Activated T-cell treated with anti-CD3 and anti-CD28 coated beads, Interleukin-2, amount 50 U/mL, for 72 hours (primary cell): ENCODE measurements at places on chromosomes 7 and 10. TPM values are rescaled to one million over a fixed set of nuclear protein-coding genes. Genes with fewer than 3 reads are reported as not detected.

DNA sequence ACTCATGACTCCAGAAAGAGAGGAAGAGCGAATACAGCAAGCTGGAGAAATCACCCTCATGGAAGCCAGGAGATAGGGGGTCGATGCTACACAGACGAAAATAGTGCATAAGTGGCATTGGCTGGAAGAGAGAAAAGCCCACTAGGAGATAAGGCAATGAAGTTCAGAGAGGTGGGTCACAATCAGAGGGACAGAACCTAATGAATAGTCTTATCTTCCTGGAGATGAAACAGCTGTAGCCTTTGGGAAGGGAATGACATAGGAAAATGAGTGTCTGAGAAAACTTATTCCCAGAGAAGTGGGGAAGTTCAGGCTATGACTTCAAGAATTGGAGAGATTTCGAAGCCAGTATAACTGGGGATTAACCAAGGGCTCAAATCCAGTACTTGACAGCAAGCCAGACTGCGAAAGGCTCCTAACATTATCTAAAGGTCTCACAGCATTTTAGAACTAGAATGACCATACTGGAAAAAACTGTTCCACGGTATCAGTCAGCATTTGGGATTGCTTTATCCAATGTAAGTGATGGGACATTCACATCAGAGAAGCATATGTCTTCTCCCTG is 211.1 kb downstream of the ZNF365 start:
- H3K4me3 ChIP-seq: no peak overlapping the region
- peaks cover 17% of the 10 kb centered on the region for H3K27me3 ChIP-seq
- no peak for DNase-seq
- no peak overlapping the region for H3K27ac ChIP-seq

- no peak overlapping the region for H3K4me3 ChIP-seq
- H3K27ac ChIP-seq: no peak overlapping the region
- DNase-seq: no peak
- no peaks in the 10 kb centered on the region for H3K36me3 ChIP-seq
- H3K4me1 ChIP-seq: no peaks in the 10 kb centered on the region
Measured at GRCh38 chr7:42734568-42734967, 177.3 kb downstream of the C7orf25 start.

GRCh38 chr10:3123571-3124411 is 48.8 kb downstream of the PITRM1 start:
- DNase-seq: no peak
- H3K27ac ChIP-seq: no peak overlapping the region

- H3K4me3 ChIP-seq: no peak overlapping the region
- no peaks in the 10 kb centered on the region for H3K36me3 ChIP-seq
- H3K27me3 ChIP-seq: no peaks in the 10 kb centered on the region
- peaks cover 68% of the 10 kb centered on the region for H3K4me1 ChIP-seq
- DNase-seq: no peak
Measured at GRCh38 chr7:33041631-33042428, 20.7 kb downstream of the NT5C3A start.

DNA sequence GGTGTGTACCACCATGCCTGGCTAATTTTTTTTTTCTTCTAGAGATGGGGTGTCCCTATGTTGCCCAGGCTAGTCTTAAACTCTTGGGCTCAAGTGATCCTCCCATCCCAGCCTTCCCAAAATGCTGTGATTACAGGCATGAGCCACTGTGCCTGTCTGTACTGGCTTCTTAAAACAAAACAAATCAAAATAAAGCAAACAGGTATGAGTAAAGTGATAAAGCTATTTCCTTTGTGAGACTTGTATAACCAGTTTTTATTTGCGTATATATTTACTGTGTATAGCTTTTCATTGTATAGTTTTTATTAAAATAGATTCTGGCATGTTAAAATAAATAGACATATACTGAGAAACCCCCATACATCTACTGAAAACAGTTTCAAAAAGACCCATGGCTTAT is 14.3 kb downstream of the LCOR start:
- peaks cover 1% of the 10 kb centered on the region for H3K36me3 ChIP-seq
- peak overlapping the region; percentile 68 for H3K27ac ChIP-seq
- DNase-seq: no peak
- no peak overlapping the region for H3K4me3 ChIP-seq

DNA sequence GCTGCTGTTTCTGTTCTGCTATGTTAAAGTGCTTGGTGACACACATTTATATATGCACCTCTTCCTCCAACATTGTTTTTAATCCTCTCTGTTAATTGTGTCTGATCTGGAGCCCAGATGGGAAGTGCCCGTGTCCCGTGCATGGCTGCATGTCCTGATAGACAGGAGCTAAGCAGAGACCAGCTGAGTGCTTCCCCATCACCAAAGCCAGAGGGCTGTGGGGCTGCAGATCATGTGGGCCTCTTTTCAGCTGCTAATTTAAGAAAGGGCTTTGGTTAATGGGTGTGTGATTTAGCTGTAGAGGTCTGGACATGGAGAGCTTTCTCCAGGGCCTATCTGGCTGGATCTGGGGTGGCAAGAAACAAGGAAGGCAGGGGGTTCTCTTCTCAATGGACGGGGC is 96.5 kb upstream of the NPS start:
- H3K4me3 ChIP-seq: no peak overlapping the region
- H3K27ac ChIP-seq: no peak overlapping the region
- no peaks in the 10 kb centered on the region for H3K36me3 ChIP-seq
- H3K4me1 ChIP-seq: no peaks in the 10 kb centered on the region

- H3K4me1 ChIP-seq: no peaks in the 10 kb centered on the region
- DNase-seq: no peak
- no peak overlapping the region for H3K27ac ChIP-seq
- H3K36me3 ChIP-seq: no peaks in the 10 kb centered on the region
- no peaks in the 10 kb centered on the region for H3K27me3 ChIP-seq
Measured at GRCh38 chr10:118810796-118811505, 56.2 kb upstream of the CACUL1 start.

DNA sequence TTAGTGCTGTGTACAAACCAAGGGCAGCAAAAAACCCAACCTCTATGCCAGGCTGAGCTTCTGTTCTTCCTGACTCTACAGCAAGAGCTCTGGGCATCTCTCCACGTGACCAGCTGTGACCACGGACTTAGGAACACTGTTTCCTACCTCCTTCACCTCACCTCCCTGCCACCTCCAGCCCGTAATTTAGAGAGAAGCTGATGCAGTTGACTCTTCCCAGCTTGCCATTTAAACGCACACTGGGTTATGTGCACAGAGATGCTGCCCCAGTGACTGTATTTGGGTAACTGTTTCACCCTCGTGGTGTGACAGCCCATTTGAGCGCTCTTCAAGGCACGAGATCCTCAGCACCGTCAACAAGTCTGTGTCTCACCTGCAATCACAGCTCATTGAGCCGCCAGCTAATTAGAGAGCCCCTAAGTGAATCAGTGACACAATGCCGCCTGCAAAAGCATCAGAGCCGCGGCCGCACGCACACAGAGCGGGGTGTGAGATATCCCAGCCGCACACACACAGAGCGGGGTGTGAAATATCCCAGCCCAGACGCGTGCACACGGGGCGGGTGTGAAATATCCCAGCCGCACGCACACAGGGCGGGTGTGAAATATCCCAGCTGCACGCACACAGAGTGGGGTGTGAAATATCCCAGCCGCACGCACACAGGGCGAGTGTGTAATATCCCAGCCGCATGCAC is 319.7 kb downstream of the PTPRN2 start:
- H3K27me3 ChIP-seq: no peaks in the 10 kb centered on the region
- H3K27ac ChIP-seq: no peak overlapping the region
- no peak for DNase-seq
- H3K4me3 ChIP-seq: no peak overlapping the region
- H3K4me1 ChIP-seq: no peaks in the 10 kb centered on the region

DNA sequence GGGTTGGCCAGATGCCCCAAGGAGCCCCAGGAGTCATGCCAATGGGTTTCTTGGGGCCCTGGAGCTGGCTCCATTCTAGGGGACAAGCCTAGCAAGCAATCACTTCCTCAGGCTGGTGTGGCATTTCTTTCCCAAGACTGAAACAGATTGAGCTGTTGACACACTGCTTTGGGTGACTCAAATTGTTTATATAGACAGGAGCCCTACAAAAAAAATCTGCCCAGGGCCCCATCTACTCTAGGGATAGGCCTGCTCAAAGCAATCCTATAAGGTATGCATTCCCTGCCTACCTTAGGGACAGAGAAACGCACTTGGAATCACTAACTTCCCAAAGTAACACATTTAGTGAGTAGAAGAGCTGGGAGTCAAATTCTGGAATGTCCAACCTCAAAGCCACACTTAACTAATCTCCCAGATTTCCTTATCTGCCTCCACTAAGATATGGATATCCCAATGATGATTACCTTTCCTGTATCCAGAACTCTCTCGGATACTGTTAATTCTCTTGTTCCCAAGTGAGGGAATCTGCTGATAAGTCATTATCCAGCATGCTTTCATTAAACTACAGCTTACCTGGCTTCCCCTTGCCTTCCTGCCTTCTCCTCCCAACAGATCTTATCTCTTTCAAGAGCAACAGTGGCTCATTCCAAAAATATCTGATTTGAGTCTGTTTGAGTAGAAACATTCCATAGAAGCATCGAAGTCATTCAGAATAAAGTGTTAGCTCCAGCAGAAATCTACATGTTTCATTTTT is 3.1 kb downstream of the ABLIM1 start:
- H3K27me3 ChIP-seq: peaks cover 4% of the 10 kb centered on the region
- no peaks in the 10 kb centered on the region for H3K36me3 ChIP-seq
- no peak overlapping the region for H3K27ac ChIP-seq
- DNase-seq: no peak
- H3K4me1 ChIP-seq: no peaks in the 10 kb centered on the region

Gene ARHGAP21
- total RNA-seq: 22.9 TPM

Gene SYT15B
- not detected for total RNA-seq

Gene ZNF425
- total RNA-seq: 2.8 TPM

Gene MYH16
- total RNA-seq: not detected
